ENCODE measurements at places on chromosomes 6 and 20. TPM values are rescaled to one million over a fixed set of nuclear protein-coding genes. Genes with fewer than 3 reads are reported as not detected.

The EIF6 gene
- 206 TPM for total RNA-seq

The HLA-DMB gene
- 1.2 TPM for total RNA-seq

The FNDC1 gene
- not detected for total RNA-seq

The MYB gene
- total RNA-seq: not detected

The MLN gene
- total RNA-seq: not detected

The WFDC10B gene
- total RNA-seq: not detected

The COL9A3 gene
- total RNA-seq: not detected

The FAM50B gene
- 11.8 TPM for total RNA-seq

The SLA2 gene
- total RNA-seq: not detected

The TAP2 gene
- total RNA-seq: 31.0 TPM

The MYL9 gene
- 30.7 TPM for total RNA-seq

The LPIN3 gene
- 3.7 TPM for total RNA-seq

The TMEM217 gene
- total RNA-seq: 7.8 TPM

The SCRT2 gene
- not detected for total RNA-seq

The WFDC13 gene
- not detected for total RNA-seq

The SLC4A11 gene
- 3.1 TPM for total RNA-seq

The TRAPPC3L gene
- 0.10 TPM for total RNA-seq

The CNR1 gene
- total RNA-seq: not detected

The LY6G6C gene
- not detected for total RNA-seq

The NFYA gene
- total RNA-seq: 9.8 TPM

The SLC22A7 gene
- total RNA-seq: not detected

The LY6G6D gene
- not detected for total RNA-seq

The ELOVL4 gene
- total RNA-seq: 2.4 TPM

The SLC44A4 gene
- 0.33 TPM for total RNA-seq

The RNF8 gene
- total RNA-seq: 12.6 TPM

The SOBP gene
- total RNA-seq: 0.05 TPM

All from mammary microvascular endothelial cell (primary cell).